ENCODE measurements at places on chromosomes 7 and 10.

DNA sequence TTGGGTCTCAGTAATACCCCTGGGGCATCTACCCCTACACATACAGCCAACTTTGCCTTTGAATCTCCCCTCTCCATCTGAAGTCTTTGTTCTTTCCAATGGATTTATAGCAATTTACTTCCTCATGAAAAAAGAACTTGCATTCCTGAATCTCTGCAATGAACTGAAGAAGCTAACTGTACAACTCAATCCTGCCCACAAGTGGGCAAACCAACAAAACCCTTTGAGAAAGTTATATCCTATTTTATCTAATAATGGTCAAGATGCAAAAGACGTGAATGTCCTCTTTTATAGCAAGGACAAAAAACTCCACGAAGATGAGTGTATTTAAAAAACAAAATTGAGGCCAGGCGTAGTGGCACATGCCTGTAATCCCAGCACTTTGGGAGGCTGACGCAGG is 991.3 kb downstream of the LRMDA start:
- DNase-seq, result no peak

- no peak for DNase-seq
Measured at GRCh38 chr10:68052463-68052862, 22.6 kb downstream of the HERC4 start.

GRCh38 chr7:42915356-42915755 is 3.5 kb upstream of the C7orf25 start:
- DNase-seq, result no peak

GRCh38 chr10:119755446-119755845 is 29.6 kb downstream of the INPP5F start:
- no peak for DNase-seq

DNA sequence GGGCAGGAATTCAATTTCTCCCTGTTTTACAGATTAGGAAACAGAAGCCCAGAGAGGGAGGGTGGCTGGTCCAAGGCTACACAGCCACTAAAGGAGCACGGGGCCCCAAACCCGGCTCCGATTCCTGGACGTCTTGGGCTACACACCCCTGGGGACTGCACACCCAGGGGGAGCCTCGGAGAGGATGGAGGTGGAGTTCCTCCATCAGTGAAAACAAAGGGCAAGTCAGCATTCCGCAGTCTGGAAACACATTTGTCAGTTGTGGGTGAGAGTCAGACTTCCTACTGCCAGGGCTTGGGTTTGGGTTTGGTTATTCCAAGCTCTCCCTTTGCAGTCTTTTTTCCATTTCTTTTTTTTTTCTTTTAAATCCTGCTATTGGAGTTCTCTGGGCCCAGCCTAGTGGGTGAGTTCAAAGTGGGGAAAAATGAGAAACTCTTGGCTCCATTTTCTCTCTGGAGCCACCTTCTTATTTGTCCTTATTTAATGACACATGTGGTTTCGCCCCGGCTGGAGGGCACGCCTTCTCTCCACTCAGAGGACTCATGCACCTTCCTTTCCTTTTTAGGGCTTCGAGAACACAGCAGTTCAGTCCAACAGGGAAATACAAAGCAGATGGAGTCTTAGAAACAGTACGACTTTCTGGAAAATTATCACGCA is 59.9 kb upstream of the AQP1 start:
- DNase-seq, result no peak

DNA sequence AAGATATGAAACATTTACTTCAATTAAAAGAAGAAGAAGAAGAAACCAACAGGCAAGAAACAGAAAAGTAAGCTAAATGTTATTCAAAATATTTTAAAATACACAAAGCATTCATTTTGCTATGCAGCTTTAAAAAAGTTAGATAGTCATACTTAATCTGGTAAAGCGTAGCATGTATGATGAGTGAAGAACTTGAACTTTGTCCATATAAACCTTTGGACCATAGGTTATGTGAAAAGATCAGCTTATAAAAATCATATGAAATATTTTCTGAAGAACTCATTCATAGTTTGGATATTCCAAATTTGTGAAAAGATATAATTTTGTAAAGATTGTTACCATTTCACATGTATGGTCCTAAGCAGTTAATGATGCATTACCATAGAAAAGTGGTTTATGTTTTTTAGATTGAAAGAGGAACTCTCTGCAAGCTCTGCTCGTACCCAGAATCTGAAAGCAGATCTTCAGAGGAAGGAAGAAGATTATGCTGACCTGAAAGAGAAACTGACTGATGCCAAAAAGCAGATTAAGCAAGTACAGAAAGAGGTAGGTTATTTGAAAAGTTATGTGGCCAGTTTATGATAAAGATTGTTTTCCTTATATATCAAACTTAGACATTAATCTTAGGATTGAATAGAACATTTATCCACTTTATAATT is 37.3 kb downstream of the KIF20B start:
- no peak for DNase-seq

DNA sequence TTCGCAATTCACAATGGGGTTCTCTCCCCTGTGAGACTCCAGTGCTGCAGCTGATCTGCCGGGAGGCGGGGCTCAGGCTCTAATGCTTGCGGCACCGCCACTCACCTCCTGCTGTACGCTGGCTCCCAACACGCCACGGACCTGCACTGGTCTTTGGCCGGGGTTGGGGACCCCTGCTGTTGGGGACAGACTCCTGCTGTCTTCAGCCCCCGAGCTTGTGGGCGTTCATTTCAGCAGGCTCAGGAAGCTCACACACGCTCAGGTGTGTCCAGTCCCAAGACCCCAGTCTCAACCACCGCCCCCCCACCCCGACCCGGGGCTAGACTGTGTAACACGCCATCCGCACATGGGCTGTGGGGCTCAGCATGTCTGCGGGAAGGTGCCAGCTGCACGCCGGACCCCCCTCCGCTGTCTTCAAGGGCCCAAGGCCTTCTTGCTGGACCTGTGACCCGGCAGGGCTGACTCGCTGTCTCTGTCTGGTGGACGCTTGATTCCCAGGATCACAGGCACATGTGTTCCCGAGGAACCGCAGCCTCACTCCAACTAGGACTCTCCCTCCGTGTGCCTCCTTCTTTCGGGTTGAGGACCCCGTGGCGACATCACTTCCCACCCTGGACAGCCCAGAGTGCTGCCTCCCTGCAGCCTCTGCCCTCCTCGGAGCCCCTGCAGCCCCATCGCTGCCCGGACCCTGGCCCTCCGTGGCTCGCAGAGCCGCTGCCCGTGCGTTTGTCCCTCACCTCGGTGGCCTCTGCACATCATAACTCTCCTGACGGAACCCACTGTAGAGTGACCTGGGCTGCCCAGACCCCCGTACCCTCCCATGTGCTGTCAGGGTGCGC is 106.4 kb downstream of the DNAJB6 start:
- DNase-seq, result no peak

GRCh38 chr7:66720561-66720960 is 20.0 kb upstream of the RABGEF1 start:
- DNase-seq, result peak; percentile 36

- no peak for DNase-seq
Measured at GRCh38 chr7:2312267-2312929, 1.8 kb downstream of the SNX8 start.

DNA sequence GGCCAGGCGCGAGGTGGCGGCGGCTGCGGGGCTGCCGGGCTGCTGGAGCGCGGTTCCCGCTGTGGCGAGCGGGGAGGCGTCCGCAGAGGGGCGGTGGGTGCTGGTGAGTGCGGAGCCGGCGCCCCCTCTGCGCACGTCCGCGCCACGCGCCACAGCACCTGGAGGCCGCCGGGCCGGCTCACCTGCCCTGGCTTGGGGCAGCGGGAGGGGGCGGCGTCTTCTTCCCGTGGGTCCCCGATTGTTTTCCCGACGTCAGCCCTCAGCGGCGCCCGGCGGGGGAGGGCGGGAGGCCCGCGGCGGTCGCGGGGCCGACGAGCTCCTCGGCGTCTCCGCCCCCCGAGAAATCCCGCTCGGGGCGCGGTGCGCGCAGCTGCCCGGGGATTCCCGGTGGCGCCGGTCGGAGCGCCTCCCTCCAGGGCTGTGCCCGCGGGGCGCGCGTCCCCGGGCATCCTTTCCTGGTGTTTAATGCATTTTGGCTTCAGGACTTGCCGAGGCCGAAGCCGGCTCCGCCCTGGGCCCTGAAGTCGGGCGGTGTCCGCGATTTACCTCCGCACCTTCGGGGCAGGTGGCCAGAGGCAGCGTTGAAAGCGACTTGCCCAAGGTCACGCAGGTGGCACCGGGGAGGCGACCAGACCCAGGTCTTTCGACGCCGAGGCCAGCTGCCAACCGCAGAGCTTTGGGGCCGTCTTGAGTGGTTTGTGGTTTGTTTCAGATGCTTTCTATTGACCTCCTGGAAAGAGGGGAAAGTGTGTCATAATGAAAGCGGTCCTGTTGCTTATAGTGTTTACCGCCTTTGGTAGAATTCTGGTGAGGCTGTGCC is 561 bp downstream of the PLEKHA1 start:
- no peak for DNase-seq

- DNase-seq, result no peak
Measured at GRCh38 chr7:104862719-104863118, 151.3 kb upstream of the KMT2E start.

DNA sequence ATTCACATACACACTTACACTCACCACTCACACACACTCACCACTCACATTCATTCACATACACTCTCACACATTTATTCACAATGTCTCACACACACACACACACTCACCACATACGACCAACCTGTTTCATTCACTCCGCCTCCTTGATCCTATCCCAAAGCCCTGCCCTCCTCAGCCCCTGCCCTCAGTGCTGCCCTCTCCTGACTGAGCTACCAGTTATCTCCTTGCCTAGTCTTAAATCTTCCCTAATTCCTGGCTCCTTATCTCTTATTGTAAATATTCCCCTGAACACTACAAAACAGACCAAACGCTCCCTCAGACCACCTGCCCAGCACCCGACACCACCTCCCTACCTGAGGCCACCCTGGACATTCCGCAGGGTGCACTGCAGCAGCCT is 26.1 kb upstream of the C10orf120 start:
- no peak for DNase-seq

GRCh38 chr7:94396596-94396995 is 1.9 kb downstream of the COL1A2 start:
- DNase-seq, result no peak

- no peak for DNase-seq
Measured at GRCh38 chr7:122070834-122071233, 73.2 kb downstream of the AASS start.
